ENCODE measurements at places on chromosomes 1 and 21. TPM values are rescaled to one million over a fixed set of nuclear protein-coding genes. Genes with fewer than 3 reads are reported as not detected.

HEYL gene
- not detected for total RNA-seq

LRRC39 gene
- total RNA-seq, result 0.37 TPM

NUP210L gene
- total RNA-seq, result under 0.01 TPM

PTCH2 gene
- 0.20 TPM for total RNA-seq

BRDT gene
- not detected for total RNA-seq

OR2L3 gene
- not detected for total RNA-seq

TRABD2B gene
- total RNA-seq, result 0.20 TPM

MAP3K21 gene
- total RNA-seq, result 3.7 TPM

FNDC5 gene
- total RNA-seq, result 0.20 TPM

AMPD1 gene
- not detected for total RNA-seq

CCDC185 gene
- not detected for total RNA-seq

LRRC53 gene
- total RNA-seq, result not detected

PTPRC gene
- total RNA-seq, result not detected

RYR2 gene
- not detected for total RNA-seq

LELP1 gene
- not detected for total RNA-seq

BATF3 gene
- 3.1 TPM for total RNA-seq

JAM2 gene
- 0.37 TPM for total RNA-seq

ADAMTS5 gene
- 27.6 TPM for total RNA-seq

KCNK1 gene
- total RNA-seq, result 1.5 TPM

ACTA1 gene
- total RNA-seq, result not detected

SYCP1 gene
- total RNA-seq, result not detected

TRIM63 gene
- not detected for total RNA-seq

SWT1 gene
- 4.1 TPM for total RNA-seq

SELENBP1 gene
- total RNA-seq, result 25.0 TPM
